ENCODE measurements at places on chromosomes 12 and 14. TPM values are rescaled to one million over a fixed set of nuclear protein-coding genes. Genes with fewer than 3 reads are reported as not detected.
A peak's percentile ranks its signal among the peaks of the same experiment; 100 is the strongest.

The SDS gene
- not detected for total RNA-seq

The TPPP2 gene
- not detected for total RNA-seq

The MUCL1 gene
- total RNA-seq, result not detected

The STON2 gene
- 0.14 TPM for total RNA-seq

The NUBPL gene
- total RNA-seq, result 13.5 TPM

The CCDC177 gene
- total RNA-seq, result not detected

The SOX5 gene
- not detected for total RNA-seq

- no peak overlapping the region for H3K27ac ChIP-seq
- no peaks in the 10 kb centered on the region for H3K36me3 ChIP-seq
- no peak for DNase-seq
These were observed 86.6 kb upstream of the SLC24A4 start for GRCh38 chr14:92236243-92236900.

DNA sequence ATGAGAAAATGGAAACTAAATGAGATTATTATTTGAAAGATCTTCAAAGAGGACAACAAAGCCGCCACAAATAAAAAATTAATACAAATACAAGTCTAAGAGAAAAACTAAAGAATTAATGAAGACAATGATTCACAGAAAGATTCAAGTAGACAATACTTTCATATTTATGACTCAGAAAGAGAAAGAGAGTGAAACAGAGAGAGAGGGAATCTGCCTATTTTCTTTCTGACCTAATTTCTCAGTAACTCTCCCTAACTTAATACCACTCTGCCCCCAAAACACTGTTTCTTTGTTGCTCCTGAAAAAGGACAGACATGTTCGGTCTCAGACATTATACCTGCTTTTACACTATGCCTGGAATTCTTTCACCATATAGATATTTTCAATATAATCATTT, 259.1 kb downstream of the SLC6A15 start:
- H3K27ac ChIP-seq, result no peak overlapping the region
- no peak overlapping the region for H3K4me3 ChIP-seq
- DNase-seq, result no peak
- H3K27me3 ChIP-seq, result no peaks in the 10 kb centered on the region
- no peaks in the 10 kb centered on the region for H3K36me3 ChIP-seq

- no peaks in the 10 kb centered on the region for H3K27me3 ChIP-seq
- no peaks in the 10 kb centered on the region for H3K4me1 ChIP-seq
- no peak overlapping the region for H3K4me3 ChIP-seq
- H3K36me3 ChIP-seq, result no peaks in the 10 kb centered on the region
- no peak for DNase-seq
- no peak overlapping the region for H3K27ac ChIP-seq
These were observed 455.6 kb downstream of the CCDC91 start for GRCh38 chr12:28645891-28646290.

DNA sequence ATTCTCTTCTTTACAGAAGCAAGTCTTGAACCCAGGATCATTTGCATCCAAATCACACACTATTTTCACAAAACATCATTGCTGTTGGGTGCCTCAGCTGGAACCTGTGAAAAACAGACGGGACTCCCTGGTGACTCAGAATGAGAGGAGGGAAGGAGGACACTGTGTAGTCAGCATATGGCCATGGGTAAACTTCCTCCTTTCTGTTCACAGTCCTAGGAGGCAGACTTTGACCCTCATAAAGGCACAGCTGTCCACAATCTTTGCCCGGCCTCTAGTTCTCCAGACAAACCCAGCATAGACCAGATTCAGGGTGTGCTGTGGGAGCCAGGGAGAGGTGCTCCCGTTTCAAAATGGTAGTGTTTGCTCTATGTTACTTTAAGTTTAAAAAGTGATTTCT, 62.0 kb downstream of the DYRK2 start:
- no peaks in the 10 kb centered on the region for H3K27me3 ChIP-seq
- no peaks in the 10 kb centered on the region for H3K4me1 ChIP-seq
- DNase-seq, result no peak
- H3K4me3 ChIP-seq, result no peak overlapping the region
- peaks cover 2% of the 10 kb centered on the region for H3K36me3 ChIP-seq

- H3K4me3 ChIP-seq, result no peak overlapping the region
- H3K36me3 ChIP-seq, result no peaks in the 10 kb centered on the region
- no peak overlapping the region for H3K27ac ChIP-seq
- no peak for DNase-seq
- no peaks in the 10 kb centered on the region for H3K4me1 ChIP-seq
These were observed 308.8 kb downstream of the EGLN3 start for GRCh38 chr14:33642080-33642479.

- H3K36me3 ChIP-seq, result no peaks in the 10 kb centered on the region
- no peaks in the 10 kb centered on the region for H3K27me3 ChIP-seq
- H3K4me3 ChIP-seq, result no peak overlapping the region
- peaks cover 20% of the 10 kb centered on the region for H3K4me1 ChIP-seq
These were observed 5.1 kb downstream of the KRT85 start for GRCh38 chr12:52362118-52362726.

- H3K4me3 ChIP-seq, result no peak overlapping the region
- no peaks in the 10 kb centered on the region for H3K27me3 ChIP-seq
- no peak overlapping the region for H3K27ac ChIP-seq
- peaks cover 7% of the 10 kb centered on the region for H3K36me3 ChIP-seq
- peaks cover 19% of the 10 kb centered on the region for H3K4me1 ChIP-seq
These were observed 47.4 kb upstream of the SRSF5 start for GRCh38 chr14:69719501-69719951.

- DNase-seq, result no peak
- H3K4me3 ChIP-seq, result no peak overlapping the region
- H3K36me3 ChIP-seq, result no peaks in the 10 kb centered on the region
- no peak overlapping the region for H3K27ac ChIP-seq
- H3K4me1 ChIP-seq, result peaks cover 6% of the 10 kb centered on the region
These were observed 36.0 kb upstream of the PLEKHG6 start for GRCh38 chr12:6274231-6275221.

DNA sequence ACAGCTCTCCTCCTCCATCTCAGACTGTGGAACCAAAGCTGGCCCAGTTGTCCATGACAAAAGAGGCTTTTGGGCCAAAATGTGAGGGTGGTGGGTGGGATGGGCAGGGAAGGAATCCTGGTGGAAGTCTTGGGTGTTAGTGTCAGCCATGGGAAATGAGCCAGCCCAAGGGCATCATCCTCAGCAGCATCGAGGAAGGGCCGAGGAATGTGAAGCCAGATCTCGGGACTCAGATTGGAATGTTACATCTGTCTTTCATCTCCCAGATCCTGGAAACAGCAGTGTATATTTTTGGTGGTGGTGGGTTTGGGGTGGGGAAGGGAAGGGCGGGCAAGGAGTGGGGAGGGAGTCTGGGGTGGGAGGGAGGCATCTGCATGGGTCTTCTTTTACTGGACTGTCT, 11.8 kb upstream of the TAMALIN start:
- peaks cover 8% of the 10 kb centered on the region for H3K36me3 ChIP-seq
- no peak for DNase-seq
- H3K4me3 ChIP-seq, result no peak overlapping the region
- H3K4me1 ChIP-seq, result peaks cover 7% of the 10 kb centered on the region
- H3K27me3 ChIP-seq, result no peaks in the 10 kb centered on the region
- H3K27ac ChIP-seq, result no peak overlapping the region

DNA sequence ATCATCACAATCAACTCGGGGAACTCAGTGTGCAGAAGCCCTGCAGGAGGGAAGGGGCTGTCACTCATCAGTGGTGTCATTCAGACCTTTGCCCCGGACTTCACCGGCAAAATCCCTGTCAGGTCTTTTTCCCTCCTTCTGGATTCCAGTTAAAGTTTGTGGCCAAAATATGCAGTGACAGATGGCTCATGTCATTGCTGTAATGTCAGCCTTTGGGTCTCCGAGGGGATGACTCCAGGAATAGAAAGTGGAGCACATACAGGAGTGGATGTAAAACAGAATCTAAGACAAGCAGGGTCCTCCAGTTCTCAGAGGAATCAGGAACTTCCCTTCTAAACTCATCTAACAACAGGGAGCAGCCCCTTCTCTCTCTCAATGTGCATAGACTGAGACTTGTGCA, 130.3 kb upstream of the RASSF8 start:
- H3K4me1 ChIP-seq, result no peaks in the 10 kb centered on the region
- H3K4me3 ChIP-seq, result no peak overlapping the region
- H3K27me3 ChIP-seq, result peaks cover 3% of the 10 kb centered on the region
- no peak for DNase-seq
- no peaks in the 10 kb centered on the region for H3K36me3 ChIP-seq

GRCh38 chr12:32566663-32567295, 112.3 kb upstream of the DNM1L start:
- no peak for DNase-seq
- H3K4me3 ChIP-seq, result no peak overlapping the region
- no peaks in the 10 kb centered on the region for H3K4me1 ChIP-seq
- no peak overlapping the region for H3K27ac ChIP-seq
- no peaks in the 10 kb centered on the region for H3K27me3 ChIP-seq
- H3K36me3 ChIP-seq, result no peaks in the 10 kb centered on the region

DNA sequence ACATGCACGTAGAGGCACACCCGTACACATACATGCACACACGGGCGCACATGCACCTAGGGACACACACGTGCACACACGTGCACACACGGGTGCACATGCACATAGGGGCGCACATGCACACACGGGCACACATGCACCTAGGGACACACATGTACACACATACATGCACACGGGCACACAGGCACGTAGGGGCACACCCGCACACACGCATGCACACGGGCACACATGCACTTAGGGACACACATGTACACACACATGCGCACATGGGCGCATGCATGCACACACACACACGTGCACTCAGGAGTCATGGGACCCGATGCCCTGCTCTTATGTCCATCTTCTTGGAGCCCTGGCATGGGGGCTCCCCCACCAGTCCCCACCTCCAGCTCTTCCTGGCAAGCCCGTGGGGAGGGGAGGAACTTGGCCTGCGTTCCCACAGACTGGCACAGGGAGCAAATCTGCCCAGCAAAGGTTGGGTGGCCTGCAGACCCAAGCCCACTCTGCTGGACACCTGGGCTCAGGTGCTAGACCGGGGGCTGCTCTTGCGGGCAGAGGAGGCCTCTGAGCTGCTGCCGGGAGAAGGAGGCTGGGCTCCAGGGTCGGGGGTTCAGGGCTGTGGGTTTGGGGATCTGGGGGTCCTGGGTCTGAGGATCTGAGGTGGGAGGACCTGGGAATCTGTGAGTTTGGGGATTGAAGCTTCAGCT, 51.4 kb downstream of the KIF26A start:
- H3K4me3 ChIP-seq, result no peak overlapping the region
- no peaks in the 10 kb centered on the region for H3K27me3 ChIP-seq
- no peak for DNase-seq
- H3K4me1 ChIP-seq, result no peaks in the 10 kb centered on the region
- H3K27ac ChIP-seq, result no peak overlapping the region

DNA sequence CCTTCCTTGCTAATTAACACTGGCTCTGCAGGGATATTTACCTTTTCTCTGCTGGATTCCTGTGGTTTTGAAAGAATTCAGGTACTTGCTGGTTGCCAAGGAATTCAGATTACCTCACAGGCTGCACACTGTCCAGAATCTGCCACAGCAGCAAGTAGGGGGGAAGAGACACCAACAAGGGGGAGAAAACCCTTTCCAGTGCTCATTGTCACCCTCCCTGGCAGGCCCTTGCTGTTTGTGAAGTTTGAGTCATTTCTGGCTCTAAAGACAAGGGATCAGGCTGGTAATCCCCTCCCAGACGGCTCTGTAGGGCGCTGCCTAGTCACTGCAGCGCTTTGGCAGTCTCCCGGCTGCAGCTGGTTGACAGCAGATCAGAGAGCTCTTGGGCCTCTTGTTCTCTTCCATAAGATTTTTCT, 50.8 kb downstream of the TTLL5 start:
- no peak overlapping the region for H3K4me3 ChIP-seq
- H3K36me3 ChIP-seq, result peaks cover 3% of the 10 kb centered on the region
- peak; percentile 27 for DNase-seq
- H3K27ac ChIP-seq, result no peak overlapping the region
- H3K4me1 ChIP-seq, result no peaks in the 10 kb centered on the region
- no peaks in the 10 kb centered on the region for H3K27me3 ChIP-seq

GRCh38 chr12:121778567-121779421, 14.7 kb downstream of the RHOF start:
- no peak for DNase-seq
- no peak overlapping the region for H3K4me3 ChIP-seq
- H3K4me1 ChIP-seq, result peaks cover 46% of the 10 kb centered on the region
- peak overlapping the region; percentile 78 for H3K27ac ChIP-seq
- peaks cover 9% of the 10 kb centered on the region for H3K36me3 ChIP-seq

GRCh38 chr12:94972795-94973194, 30.7 kb downstream of the NDUFA12 start:
- H3K36me3 ChIP-seq, result peaks cover 12% of the 10 kb centered on the region
- H3K4me3 ChIP-seq, result no peak overlapping the region
- no peak overlapping the region for H3K27ac ChIP-seq
- no peak for DNase-seq
- peaks cover 3% of the 10 kb centered on the region for H3K4me1 ChIP-seq

GRCh38 chr14:100606687-100607610, 19.7 kb upstream of the BEGAIN start:
- H3K4me1 ChIP-seq, result no peaks in the 10 kb centered on the region
- H3K36me3 ChIP-seq, result peaks cover under 1% of the 10 kb centered on the region
- H3K27me3 ChIP-seq, result peaks cover 2% of the 10 kb centered on the region
- no peak overlapping the region for H3K4me3 ChIP-seq
- no peak overlapping the region for H3K27ac ChIP-seq
- DNase-seq, result no peak

GRCh38 chr12:98864363-98864762, 219.3 kb downstream of the APAF1 start:
- H3K4me3 ChIP-seq, result no peak overlapping the region
- no peak for DNase-seq
- no peak overlapping the region for H3K27ac ChIP-seq
- H3K27me3 ChIP-seq, result peaks cover 6% of the 10 kb centered on the region
- H3K36me3 ChIP-seq, result no peaks in the 10 kb centered on the region
- no peaks in the 10 kb centered on the region for H3K4me1 ChIP-seq

- H3K36me3 ChIP-seq, result no peaks in the 10 kb centered on the region
- no peak overlapping the region for H3K27ac ChIP-seq
- H3K4me1 ChIP-seq, result peaks cover 12% of the 10 kb centered on the region
- DNase-seq, result no peak
These were observed 134.7 kb downstream of the FGD4 start for GRCh38 chr12:32533971-32534590.

- peaks cover 2% of the 10 kb centered on the region for H3K27me3 ChIP-seq
- H3K27ac ChIP-seq, result no peak overlapping the region
- peaks cover 55% of the 10 kb centered on the region for H3K4me1 ChIP-seq
- H3K4me3 ChIP-seq, result no peak overlapping the region
These were observed 8.6 kb downstream of the ASB2 start for GRCh38 chr14:93967637-93968250.

DNA sequence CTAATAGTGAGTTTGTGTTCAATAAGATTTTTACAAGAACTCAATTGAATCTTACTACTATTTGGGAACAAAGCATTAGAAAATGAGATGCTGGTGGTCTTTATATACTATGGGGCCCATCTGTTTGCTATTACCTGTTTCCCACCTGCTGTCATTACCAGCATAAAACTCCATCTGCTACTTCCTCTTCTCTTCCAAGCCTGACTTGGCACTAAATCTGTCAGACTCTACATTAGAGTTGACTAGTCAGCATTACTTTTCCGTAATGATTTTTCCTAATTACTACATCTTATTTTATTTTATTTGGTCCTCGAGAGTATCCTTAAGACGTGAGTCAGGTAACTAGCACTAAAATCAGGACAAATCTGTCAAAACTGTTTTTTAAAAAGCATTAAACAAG, 68.1 kb upstream of the KRR1 start:
- no peak for DNase-seq
- no peaks in the 10 kb centered on the region for H3K36me3 ChIP-seq
- peaks cover 3% of the 10 kb centered on the region for H3K27me3 ChIP-seq
- no peaks in the 10 kb centered on the region for H3K4me1 ChIP-seq

Data from activated naive CD4-positive, alpha-beta T cell treated with anti-CD3 and anti-CD28 coated beads for 36 hours (primary cell).